NCI-H2081 treated with DMSO at 0.1 percent for 48 hours (cell line): ENCODE measurements at places on chromosomes 16 and 17.

GRCh38 chr16:49567950-49568349 is 194.3 kb downstream of the C16orf78 start:
- DNase-seq, result no peak

DNA sequence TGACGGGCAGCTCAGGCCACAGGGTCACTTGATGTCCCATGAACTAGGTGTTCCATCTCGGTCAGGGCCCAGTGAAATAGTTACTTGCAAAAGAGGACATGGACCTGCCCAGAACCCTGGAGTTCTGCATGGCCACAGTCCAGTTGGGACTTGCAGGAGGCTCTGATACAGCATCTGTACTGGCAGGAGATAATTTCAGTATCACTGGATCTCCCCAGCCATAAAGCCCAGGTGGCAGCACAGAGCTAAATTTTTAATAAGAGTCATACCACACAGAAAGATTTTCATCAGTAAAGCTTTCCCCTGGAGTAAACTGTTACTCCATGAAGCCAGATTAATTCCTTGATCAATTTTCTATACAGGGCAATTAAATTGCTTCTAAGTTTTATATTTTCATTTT is 18.0 kb upstream of the SLC16A5 start:
- no peak for DNase-seq

- no peak for DNase-seq
Observed at GRCh38 chr17:8475227-8475626, 39.5 kb downstream of the NDEL1 start.

DNA sequence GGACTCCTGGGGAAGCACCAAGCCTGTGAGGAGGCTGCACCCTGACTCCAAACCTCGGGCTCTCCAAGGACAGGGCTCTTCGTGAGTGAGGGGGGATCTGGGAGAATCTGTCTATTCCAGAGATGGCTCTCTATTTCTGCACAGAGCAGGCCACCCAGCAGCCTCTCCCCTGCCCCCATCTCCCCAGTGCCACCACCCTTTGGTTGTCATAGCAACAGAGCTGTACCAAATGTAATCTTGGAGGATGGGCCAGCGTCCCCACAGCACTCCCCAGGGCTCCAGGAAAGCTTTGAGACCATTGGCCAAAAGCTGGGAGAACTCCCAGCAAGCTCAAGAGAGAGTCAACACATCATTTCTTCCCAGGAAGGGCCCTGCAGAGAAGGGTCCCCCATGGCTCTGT is 49.3 kb downstream of the ABCC12 start:
- no peak for DNase-seq

GRCh38 chr17:3919123-3919624 is 2.9 kb upstream of the P2RX1 start:
- no peak for DNase-seq

GRCh38 chr16:27450196-27450549 is 48.2 kb downstream of the IL21R start:
- no peak for DNase-seq

DNA sequence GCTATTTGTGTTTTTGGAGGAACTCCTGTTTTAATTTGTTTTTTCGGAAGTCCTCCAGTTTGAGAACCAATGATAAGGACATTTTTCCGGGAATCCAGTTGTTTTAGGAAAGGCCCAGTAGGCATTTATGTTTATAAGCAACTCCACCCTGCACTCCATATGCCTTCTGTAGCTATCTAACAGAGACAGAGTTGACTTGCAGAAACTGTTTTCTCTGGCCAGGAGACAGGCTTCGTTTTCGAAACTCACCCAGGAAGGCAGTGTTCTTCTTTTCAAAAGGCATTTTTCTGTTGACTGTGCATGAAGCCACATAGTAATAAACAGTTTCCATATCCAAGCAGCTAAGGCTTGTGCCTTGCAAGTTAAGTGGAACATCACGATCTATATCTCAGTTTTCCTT is 587.1 kb downstream of the WWOX start:
- no peak for DNase-seq

DNA sequence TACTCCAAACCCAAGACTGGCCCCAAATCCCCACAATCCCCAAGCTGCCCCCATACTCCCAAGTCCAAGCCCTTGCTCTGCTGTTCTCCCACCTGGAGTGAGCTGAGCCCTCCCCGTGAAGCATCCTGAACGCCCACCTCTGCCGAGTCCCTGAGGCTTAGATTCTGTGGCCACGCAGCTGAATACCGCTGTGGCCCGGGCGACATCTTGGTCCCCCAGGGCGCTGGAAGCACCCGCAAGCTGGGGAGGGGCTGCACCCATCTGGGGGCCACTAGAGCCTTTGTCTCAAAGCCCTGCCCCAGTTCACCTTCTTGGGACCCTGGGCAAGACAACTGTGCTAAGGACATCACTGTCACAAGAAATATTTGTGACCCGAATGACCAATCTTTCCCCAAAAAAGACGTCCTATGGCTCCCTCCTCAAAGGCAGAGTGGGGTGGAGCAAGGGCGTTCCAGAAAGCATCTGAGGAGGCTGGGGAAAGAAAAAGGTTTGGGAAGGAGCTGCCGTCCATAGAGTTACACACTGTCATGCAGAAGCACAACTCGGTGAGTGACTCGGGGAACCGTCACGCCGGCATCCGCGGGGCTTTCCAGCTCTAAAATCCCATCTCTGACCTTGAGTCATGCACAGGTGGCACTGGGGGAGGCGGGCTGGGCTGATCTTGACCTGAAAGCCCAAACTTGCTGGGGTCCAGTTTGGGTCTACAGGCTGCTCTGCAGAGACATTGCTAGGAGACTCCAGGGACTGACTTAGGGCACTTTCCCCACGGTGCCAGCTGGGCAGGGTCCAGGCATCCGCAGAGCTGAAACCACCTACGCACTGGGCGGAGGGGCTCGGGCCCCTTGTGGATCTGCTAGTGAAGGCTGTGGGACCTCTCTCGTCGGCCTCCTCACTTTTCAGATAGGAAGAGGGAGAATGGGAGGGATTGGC is 6.6 kb downstream of the PTX4 start:
- no peak for DNase-seq

DNA sequence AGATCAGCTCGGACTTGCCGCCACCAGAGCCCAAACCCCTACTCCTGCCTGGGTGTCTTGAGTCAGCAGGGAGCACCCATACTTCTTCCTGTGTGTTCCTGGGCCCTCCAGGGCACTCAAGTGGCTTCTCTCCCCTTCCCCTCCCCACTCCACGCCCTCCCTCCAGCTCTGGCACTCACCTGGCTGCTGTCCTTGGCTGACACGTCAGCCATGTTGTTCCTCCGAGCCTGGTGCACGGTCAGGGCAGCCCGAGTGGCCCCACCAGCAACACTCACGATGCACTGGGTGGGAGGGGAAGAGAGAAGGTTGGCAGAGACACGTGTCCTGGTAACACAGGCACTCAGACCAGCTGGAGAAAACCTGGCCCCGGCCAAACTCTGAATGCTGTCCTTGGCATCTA is 11.5 kb downstream of the RUSF1 start:
- DNase-seq, result no peak

GRCh38 chr16:65524231-65524630 is 402.4 kb upstream of the CDH11 start:
- DNase-seq, result no peak

DNA sequence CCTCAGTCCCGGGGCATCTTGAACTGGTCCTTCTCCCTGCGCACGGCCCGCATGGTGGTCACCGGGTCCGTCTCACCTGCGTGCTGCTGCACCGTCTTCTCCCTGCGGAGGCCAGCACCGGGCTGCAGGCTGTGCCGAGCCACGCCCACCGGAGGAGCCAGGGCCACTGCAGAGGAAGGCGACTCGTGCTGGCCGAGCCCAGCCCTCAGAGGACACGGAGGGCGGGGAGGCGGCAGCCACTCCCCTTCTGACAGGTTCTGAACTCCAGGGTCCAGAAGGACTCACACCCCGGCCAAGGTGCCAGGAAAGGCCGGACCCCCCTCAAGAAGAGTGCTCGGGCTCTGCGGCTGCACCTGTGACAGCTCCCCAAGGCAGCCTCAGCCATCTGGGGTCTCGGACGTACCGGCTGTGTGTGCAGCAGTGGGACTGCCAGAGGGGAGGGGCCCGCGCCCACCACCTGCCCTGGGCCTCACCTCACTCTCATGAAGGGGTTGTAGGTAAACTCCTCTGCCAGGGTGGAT is 15.8 kb upstream of the IGFALS start:
- DNase-seq, result no peak

DNA sequence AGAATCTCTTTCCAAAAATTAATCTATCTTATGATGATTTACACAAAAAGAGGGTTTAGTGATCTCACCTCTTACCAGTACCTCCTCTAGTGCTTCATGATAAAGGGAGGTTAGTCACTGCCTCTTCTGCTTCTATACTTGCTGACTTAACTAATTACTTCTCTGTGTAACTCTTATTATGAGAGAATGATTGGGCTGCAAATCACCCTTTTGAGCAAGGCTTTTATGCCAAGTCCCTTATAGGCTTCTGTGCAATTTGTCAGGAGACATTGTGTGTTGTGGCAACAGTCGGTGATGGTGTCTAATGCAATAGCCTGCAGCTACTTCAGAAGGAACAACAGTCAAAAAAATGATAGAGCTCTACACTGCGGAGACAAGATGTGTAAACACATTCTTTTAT is 1568.1 kb upstream of the GOT2 start:
- no peak for DNase-seq

- no peak for DNase-seq
Observed at GRCh38 chr17:45451131-45451530, 18.5 kb upstream of the ARHGAP27 start.

DNA sequence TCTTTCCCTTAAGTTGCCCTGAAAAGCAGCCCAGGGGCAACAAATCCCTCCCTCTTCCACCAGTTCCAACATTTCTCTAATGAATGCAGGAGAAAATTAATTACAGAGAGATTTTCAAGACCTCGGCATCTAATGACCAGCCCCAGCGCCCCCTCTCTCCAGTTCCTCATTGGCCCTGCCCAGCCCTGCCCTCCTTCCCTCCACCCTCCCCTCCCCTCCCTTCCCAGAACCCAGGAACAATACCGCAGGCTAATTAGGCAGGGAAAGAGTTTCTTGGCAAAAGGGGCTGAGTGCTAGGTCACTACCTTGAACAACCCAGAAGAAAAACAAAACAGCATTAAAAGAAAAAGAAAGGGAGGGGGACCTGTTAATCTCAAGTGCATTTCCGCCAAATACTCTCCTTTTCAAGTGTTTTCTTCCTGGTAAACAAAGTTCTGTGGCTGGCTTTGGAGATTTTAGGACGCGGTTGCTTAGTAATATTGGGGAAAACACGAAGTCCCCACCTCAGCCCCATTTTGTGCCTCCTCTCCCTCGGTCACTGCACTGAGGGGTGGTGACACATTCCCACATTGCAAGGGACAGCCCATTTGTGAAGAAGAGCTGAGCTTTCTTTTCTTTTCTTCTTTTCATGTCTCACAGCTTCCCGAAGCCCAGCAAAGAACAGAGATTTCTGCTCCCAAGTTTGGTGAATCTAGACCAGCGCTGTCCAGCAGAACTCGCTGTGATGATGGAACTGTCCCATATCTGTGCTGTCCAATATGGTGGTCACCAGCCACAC is 215.4 kb downstream of the SOX9 start:
- DNase-seq, result no peak

GRCh38 chr17:15397620-15398019 is 56.2 kb upstream of the TEKT3 start:
- DNase-seq, result no peak

GRCh38 chr17:62737513-62737912 is 70.6 kb downstream of the MARCHF10 start:
- no peak for DNase-seq

GRCh38 chr17:12673788-12674187 is 8.1 kb downstream of the MYOCD start:
- DNase-seq, result no peak

DNA sequence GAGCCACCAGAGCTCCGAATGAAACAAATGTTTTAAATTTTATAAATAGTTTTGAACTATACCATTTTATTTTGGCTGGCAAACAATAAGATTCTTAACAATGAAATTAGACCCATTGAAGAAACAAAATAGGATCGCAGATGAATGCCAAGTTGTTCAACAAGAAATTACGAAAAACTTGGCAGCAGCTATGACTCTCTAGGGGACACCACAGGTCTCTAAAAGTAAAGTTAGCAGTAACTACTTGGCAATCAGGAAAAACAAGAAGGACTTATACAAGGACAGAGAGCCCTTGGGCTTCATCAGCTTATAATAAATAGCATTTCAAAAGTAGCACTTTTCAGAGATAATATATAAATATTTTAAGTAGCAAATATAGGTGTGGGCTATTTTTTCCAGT is 603.8 kb upstream of the PSMD7 start:
- no peak for DNase-seq

DNA sequence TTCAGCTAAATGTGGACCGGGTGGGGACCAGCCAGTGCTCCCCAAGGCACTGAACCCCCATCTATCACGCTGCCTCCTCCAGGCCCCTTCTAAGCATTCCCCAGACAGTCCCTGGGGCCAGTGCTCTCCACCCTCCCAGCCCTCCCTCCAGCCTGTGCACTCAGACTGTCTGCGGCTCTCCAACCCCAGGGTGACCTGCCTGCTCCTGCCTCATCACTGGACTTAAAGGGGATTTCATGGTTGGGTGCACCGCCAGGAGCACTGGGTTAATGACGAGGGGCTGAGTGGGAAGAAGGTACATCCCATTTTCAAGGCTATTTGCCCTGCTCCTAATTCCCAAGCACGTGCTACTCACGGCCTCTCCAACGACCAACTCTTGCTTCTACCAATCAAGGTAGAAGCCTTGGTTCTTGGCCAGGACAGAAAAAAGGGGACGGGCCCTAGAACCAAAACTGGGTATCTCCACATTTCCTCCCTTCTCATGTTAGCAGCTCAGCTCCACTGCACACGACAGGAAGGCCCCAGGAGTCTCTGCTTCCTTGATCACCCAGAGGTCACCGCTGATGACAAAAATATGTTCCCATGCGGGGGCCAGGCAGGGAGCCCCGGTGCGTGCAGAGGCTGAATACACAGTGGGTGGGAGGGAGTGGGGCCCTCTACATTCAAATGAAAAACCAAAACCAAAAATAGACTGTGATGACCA is 3.5 kb upstream of the ABR start:
- no peak for DNase-seq

GRCh38 chr16:62596584-62596983 is 560.3 kb upstream of the CDH8 start:
- DNase-seq, result no peak

- peak; percentile 13 for DNase-seq
Observed at GRCh38 chr17:72270273-72270924, 149.6 kb downstream of the SOX9 start.

DNA sequence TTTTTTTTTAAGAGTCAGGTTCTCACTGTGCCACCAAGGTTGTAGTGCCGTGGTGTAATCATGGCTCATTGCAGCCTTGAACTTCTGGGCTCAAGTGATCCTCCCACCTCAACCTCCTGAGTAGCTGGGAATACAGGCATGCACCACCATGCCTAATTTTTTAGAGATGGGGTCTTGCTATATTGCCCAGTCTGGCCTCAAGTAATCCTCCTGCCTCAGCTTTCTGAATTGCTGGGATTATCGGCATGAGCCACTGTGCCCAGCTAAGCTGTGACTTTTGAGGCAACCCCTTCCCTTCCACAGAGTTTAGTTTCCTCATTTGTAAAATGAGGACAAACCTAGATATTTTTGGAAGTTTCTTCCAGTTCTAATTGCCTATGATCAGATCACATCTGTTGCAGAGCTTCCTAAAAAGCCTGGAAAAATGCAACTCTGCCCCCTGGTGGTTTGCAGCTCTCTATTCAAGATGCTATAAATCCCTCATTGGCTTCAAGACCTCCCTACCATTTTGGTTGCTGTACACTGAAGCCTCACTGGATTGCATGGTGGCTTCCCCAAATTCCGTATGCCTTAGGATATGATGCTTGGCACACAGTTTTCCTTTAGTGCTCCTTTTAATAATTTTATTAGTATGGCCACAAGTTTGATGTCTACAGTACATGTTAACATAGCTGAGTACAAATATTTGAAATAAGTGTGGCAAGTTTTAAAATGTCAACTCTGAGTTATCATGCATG is 19.3 kb downstream of the GDE1 start:
- DNase-seq, result no peak
